ENCODE measurements at places on chromosomes 6 and 20. TPM values are rescaled to one million over a fixed set of nuclear protein-coding genes. Genes with fewer than 3 reads are reported as not detected.

GRCh38 chr20:36101192-36101591, 53.3 kb upstream of the EPB41L1 start:
- DNase-seq = no peak

GRCh38 chr6:120274547-120274946, 925.0 kb upstream of the MAN1A1 start:
- no peak for DNase-seq

GRCh38 chr6:41536795-41537758, 9.1 kb upstream of the FOXP4 start:
- peak; percentile 81 for DNase-seq

The RBPJL gene
- total RNA-seq = not detected

DNA sequence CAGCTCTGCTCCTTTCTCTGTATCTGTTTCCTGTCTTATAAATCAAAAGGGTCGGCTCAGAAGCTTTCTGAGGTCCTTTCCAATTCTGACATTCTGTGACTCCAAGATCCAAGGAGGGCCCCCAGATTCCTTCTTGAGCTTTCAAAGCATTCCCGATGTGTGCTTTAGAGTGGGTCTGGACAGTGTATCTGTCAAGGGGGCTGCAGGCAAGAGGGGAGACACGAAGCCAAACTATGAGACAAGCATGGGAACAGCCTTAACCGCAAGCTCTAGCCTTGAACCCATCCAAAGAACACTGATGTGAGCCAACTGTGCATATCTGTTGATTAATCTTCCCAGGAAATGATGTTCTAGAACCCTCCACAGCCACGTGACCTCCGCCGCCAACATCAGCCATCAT, 73.8 kb downstream of the TSHZ2 start:
- DNase-seq = no peak

The CBLN4 gene
- total RNA-seq = 5.8 TPM

The POU5F1 gene
- total RNA-seq = 21.5 TPM

- no peak for DNase-seq
Measured at GRCh38 chr6:91428296-91428695, 841.4 kb upstream of the MAP3K7 start.

- no peak for DNase-seq
Measured at GRCh38 chr20:16904751-16905150, 156.6 kb downstream of the OTOR start.

The ZBP1 gene
- 0.14 TPM for total RNA-seq

DNA sequence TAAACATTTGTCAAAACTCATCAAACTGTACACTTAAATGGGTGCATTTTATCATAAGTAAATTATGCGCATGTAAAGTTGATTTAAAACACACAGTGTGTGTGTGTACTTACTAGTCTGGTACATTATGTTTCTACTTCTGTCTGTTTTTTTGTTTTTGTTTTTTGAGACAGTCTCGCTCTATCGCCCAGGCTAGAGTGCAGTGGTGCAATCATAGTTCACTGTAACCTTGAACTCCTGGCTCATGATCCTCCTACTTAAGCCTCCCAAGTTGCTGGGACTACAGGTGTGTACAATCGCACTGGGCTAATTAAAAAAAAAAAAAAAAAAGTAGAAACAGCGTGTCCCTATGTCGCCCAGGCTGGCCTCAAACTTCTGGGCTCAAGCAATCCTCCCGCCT, 23.0 kb upstream of the FKBP5 start:
- no peak for DNase-seq

GRCh38 chr20:38135271-38135650, 29.8 kb downstream of the TGM2 start:
- DNase-seq = no peak

- DNase-seq = no peak
Measured at GRCh38 chr6:51854347-51854746, 233.1 kb downstream of the PKHD1 start.

DNA sequence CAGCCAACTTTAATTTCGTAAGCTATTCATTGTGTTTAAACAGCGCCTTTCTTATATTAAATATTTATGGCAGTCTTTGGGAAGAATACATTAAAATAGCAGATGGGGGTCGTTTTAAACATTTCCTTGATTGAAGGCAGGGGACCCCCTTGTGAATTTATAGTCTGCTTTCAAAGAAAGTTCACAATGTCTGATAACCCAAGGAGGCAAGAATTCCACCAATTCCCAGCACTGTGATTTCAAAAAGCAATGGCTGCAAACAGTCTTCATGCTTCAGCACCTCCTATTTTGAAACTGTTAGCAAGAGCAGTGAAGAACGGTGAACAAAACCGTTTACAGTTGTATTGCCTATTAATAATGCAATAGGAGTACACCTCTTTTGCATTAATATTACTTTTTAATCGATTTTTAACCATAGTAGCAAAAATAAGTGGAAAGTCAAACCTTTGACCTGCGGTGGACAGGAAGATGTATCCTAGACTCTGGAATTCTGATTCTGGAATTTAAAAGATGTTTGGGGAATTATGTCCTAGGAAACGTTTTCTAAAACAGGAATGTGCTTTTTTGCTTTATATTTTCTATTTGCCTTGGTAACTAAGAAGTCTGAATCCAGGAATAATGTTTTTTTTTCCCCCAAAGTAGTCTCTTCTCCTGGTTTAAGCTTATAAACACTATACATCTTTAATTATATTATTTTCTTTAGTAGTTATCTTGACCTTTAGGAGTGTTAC, 393.0 kb downstream of the CDKAL1 start:
- DNase-seq = no peak

DNA sequence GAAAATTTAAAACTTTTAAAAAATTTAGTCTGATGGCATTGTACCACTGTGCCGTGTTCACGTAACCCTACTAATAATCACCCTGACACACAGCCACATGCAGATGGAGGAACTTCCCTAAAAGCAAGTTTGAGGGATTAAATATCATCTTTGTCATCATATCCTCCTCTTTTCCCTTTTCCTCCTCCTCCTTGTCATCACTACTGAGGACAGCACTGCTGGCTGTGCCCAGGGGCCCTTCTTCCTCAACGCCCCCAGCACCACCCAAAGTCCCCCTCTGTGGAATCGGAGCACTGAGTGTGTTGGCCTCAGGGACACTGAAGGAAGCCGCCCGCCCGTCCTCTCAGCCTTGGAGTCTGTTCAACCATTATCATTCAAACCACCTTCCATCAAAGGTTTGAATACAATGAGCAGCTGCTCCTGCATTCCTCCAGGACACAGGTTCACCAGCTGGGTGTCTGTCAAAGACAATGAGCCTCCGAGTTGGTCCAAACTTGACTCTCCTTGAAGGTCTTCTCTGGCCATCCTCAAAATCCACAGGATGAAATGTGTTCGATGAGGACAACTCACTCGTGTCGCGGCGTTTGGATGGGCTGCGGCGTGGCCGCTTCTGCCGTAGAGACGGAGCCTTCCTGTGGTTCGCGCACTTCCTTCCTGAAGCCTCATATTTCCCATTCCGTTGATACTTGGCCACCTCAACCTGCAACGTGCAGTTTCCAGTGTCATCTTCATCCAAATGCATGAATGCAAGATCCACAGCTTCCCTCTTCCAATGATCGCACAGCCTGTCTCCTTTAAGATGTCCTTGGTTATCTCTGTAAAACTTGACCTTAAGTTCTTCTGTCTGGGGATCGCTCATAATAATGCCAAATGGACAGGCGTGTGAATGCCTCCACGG, 23.3 kb downstream of the NQO2 start:
- no peak for DNase-seq

DNA sequence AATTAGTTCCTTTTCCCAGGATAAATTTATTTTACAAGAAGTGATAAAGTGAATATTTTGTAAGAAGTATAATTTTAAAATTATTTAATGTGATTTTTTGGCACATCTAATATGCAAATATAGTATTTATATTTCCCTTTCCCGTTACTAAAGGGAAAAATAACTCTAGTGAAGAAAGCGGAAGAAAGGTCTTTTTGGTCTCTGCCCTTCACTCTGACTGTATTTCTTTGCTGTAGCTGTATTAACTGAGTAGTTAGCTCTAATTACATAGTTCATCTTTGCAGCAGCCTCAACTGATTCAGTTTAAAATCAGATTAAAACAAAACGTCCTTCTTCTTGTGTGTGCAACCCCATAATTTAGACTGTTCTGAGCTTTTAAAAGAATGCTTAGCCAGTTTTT, 57.4 kb upstream of the RNF144B start:
- no peak for DNase-seq

The TFAP2D gene
- total RNA-seq = not detected

GRCh38 chr6:79928478-79928998, 18.8 kb downstream of the ELOVL4 start:
- no peak for DNase-seq

The DEFB132 gene
- total RNA-seq = 3.3 TPM

DNA sequence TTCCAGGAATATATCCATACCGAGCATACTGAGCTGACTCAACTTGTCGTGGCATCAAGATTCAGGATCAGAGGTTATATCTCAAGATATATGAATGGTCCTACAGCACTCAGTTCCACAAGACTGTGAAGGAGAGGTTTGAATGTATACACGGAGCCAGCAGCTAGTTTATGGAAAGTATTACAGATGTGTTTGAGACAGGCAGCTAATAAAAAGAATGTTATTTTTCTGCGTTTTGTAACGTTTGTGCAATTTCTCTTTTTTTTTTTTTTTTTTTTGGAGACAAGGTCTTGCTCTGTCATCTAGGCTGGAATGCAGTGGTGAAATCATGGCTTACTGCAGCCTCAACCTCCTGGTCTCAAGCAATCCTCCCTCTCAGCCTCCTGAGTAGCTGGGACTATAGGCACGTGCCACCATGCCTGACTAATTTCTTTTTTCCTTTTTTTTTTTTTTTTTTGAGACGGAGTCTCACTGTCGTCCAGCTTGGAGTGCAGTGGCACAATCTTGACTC, 3.4 kb upstream of the FAM110A start:
- no peak for DNase-seq

The HSPA12B gene
- total RNA-seq = 3.9 TPM

DNA sequence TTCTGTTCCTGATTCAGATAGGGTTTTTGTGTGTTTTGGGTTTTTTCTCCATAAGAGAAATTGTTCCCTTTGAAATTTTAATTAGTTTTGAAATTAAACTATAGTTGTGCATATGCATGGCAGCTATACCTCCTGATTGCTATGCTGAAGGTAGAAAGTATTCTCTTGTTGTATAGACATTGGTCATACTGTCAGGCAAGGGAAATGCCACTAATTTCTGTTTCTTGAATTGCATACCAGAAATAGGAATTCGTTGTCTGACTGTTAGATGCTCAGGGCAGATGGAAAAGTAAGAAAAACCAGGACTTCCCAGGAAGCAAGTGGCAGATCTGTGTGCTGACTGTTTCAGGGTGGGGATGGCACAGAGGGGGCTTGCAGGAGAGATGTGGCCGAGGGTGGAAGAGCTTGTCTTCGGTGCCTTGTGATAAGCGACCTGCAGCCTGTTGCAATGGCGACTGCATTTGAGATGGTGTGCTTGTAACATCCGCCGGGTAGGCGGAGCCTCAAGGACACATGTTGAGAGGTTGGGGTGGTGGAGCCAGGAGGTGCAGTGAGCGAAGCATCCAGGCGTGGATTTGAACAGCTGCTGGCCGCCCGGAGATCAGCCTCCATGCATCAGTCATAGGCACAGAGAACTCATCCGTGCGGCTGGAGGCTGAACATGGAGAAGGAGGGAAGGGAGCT, 42.8 kb downstream of the RREB1 start:
- DNase-seq = no peak

The PTK6 gene
- 1.1 TPM for total RNA-seq

DNA sequence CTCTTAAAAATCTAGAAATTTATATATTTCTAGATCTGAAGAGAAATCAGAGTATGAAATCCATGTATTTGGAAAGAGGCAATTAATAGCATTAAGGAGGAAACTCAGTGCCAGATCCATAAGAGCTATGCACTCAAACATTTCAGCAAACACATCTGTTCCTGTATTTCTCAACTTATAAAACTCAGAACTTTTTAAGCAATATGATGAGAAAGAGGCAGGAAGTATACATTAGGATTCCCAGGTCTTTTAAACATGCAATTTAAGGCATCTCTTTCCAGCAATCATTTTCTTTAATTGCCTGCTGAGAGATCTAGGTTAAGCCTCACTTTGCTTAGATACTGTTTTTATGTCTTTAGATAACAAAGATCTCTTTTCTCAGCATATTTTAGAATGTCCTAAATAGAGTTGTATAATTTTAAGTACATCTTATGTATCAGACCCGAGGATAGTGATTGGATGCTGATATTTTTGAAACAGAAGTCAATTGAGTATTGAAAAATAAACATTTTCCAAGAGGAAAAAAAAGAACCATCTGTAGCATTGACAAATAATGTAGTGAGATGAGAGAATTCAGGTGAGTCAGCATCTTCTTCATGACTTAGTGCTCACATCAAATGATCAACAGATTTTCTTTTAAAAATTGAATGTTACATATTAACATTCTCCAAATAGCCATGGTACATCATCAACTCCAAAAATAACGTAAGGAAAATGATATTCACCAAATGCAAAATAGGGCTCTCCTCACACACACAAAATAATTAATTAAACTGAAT, 461.4 kb upstream of the NOX3 start:
- no peak for DNase-seq

The E2F1 gene
- 10.1 TPM for total RNA-seq

GRCh38 chr6:15464211-15464725, 198.6 kb downstream of the DTNBP1 start:
- no peak for DNase-seq

DNA sequence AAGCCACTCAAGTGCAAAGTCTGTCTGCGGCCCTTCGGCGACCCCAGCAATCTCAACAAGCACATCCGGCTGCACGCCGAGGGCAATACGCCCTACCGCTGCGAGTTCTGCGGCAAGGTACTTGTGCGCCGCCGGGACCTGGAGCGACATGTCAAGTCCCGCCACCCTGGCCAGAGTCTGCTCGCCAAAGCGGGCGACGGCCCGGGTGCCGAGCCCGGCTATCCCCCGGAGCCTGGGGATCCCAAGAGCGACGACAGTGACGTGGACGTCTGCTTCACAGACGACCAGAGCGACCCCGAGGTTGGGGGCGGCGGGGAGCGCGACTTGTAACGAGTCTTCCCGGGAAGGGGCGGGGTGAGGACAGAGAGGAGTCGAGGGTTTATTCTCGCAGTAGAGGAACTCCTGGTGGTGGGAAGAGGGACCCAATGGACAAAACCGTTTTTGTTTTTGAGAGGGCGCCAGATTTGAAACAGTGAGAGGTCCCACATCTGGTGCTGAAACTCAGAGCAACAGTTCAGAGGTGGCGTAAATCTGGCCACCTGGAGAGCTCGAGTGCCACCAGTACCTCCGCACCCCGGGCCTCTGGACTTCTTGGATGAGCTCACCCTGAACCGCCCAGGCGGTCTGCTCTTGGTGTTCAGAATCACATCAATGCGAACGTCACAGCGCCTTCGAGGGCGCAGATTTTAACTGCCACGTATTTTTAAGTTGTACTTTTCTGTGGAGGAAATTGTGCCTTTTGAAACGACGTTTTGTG, 8.0 kb downstream of the PRDM13 start:
- no peak for DNase-seq

The C6orf15 gene
- not detected for total RNA-seq

The LCA5 gene
- 4.9 TPM for total RNA-seq

GRCh38 chr6:134080171-134080795, 27.9 kb upstream of the SLC2A12 start:
- DNase-seq = no peak
